ENCODE measurements at places on chromosomes 13 and 19.

DNA sequence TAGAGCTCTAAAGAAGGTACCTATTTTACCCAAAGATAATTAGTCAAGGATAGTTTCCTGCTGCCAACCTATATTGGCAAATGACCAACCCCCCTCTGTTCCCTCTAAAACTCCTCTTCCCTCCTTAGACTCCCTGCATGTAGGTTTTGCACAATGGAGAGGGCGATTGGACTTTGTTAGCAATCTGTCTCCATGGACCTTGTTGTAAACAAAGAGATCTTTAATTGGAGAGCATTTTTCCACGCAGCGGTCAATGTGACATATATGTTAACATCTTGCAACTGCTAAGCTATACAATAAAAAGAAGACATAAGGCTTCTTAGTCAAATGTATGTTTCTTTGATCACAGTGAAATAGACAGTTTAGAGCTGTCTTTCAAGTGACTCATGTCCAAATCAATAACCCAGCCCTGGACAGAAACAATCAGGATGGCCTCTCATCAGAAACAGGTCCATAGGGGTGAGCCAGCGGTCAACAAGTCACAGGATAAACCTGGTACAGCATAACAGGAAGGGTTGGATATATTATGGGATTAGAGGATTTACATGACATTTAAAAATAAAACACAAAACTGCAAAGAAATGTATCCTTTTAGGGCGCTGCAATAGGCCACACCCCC lies 69.7 kb upstream of the UBL3 start:
- DNase-seq, result no peak

GRCh38 chr13:64054321-64054720 lies 2638.7 kb upstream of the PCDH20 start:
- DNase-seq, result no peak

GRCh38 chr13:44506719-44507118 lies 69.4 kb downstream of the TSC22D1 start:
- no peak for DNase-seq

DNA sequence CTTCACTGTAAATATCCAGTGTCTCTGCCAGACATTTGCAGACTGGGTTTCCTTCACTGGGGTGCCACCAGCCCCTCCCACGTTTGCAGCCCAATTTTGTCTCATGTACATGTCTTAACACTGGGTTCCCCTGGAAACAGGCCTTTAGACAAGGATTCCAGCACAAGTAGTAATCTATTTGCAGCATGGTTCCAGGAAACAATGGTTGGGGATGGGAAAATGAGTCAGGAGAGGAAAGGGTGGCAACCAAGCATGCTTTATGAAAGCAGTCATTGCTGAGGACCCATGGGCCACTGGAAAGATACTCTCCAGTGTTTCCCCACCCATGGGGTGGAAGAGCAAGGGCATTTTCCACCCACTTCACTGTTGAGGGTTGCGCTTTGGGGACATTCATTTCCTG lies 53.6 kb upstream of the FARP1 start:
- peak; percentile 27 for DNase-seq

DNA sequence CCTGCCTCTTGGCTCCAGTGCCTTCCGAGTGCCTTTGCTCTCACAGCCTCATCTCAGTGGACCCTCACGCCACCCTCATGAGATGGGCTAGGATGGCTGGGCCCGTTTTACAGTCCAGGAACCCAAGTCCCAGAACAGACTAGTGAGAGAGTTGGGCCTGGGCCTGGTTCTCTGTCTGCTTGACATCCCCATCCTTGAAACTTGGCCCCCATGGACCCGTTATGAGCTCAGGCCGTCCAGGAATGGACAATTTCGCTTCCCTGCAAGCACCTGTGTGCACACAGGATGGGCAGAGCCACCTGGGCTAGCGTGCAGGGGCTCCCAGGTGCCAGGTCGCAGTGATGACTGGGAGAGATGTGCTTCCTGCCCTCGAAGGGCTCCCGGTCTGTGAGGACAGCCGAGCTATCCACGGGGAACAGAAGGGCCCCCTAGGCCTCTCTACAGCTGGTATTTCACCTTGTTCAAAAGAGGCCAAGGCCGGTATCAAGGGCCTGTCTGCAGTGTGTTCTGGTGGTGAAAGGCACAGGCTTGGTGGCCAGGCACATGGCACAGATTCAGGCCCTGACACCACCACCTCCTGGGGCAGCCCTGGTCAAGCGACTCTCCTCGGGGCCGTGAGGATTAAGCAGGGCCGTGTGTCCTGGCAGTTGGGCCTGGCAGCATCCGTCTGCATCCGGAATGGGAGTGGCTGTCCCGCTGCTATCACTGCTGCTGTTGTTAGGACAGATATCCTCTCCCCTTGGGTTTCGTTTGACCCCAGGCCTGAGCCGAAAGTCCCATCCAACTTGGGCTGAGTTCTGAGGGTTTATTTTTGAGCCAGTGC lies 38.9 kb downstream of the CAPN12 start:
- DNase-seq, result no peak

DNA sequence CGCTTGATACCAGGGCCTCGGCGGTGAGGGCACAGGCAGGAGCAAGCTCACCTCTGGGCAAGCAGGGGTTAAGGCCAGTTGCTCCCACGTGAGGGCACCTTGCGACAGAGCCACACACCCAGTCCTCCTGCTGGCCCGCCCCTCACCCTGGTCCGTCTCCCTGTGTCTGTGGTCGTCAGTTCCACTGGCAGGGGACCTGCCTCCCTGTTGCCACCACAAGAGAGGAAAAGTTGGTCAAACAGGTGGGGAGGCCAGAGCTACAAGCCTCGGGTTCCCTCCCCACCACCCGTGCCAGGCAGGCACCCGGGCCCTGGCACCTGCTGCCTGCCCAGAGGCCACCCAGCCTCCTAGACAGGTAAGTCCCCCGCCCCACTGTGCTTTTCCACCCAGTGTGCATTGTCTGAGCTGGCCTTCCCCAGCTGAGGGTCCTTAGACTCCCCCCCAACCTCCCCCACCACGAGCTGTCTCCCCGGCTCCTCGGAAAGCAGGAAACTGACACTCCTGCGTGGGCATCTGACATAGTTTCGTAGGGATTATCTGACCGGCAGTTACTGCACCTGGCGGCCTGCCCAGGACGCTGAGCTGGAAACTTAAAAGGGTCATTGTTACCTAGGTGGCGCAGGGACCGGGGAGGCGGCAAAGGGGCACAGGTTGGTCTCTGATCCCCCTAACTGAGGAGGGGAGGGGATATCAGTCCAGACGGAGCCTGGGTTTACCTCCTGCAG lies at the start of gene TJP3:
Gene TJP3 (plus strand): TSS at position 178 of the 725 bp plus-strand sequence. CDS start 20,049 bp downstream, outside the sequence.
- DNase-seq, result no peak

DNA sequence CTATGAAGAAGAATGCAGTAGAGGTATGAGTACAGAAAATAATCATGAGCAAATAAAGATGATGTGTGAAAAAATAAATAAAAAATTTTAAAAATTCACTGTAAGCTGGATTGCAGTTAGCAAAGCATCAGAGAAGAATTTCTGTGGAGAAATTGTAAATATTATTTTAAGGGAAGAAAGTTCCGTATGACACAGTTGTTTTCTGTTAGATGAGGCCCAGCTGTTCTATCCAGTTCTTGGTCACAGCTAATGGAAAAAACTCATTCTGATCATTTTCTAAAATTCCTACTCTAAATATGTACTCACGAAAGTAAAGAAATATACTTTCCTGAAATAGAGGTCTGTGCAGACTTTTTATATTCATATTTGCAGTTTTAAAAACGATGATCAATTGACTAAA lies 578.8 kb downstream of the DCT start:
- DNase-seq, result peak; percentile 41

GRCh38 chr19:39829702-39830275 lies 4.2 kb downstream of the DYRK1B start:
- no peak for DNase-seq

GRCh38 chr19:23283925-23284324 lies 33.7 kb upstream of the ZNF724 start:
- peak; percentile 7 for DNase-seq

DNA sequence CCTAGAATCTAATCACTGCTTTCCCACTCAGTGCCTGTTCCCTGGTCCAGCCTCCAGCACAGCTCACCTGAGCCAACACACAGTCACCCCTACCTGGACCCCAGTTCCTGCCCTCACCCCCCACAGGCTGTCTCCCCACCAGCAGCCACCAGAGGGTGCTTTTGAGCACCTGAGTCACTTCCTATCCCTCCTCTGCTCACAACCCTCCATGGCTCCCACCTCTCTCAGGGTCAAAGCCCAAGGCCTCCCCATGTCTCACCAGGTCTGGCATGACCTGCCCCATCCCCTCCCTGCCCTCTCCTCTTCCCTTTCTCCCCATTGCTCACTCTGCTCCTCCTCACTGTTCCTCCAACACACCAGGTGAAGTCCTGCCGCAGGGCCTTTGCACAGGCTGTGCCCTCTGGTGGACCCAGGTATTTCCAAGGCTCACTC lies 7.1 kb upstream of the DPP9 start:
- DNase-seq, result no peak

GRCh38 chr19:47313754-47314295 lies 4.2 kb downstream of the C5AR1 start:
- DNase-seq, result no peak

DNA sequence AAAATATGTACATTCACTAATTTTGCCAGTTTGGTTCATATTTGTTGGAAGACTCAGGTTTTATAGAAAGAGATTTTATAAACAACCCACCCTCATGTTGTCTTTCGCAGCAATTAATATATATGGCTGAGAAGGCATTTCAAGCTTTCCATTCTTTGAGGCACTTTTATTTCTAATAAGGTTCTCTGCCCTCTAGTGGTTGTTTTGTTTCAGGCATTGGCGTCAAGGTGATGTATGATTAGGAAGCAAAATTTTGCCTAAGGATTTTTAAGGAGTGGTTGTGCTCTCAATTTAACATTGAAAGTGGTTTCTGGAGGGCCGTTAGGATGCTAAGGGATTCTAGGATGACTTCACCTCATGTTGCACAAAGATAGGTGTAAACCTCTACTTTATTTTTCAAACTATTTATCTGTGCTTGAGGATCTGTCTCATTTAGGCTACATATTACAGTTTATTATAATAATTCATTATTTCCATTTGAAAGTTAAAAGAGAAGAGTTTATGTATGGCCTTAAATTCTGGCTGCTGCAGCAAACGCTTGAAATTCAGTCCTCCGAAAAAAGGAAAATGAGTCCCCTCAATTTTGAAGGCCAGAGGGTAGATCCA lies 35.9 kb downstream of the OXGR1 start:
- peak; percentile 44 for DNase-seq

DNA sequence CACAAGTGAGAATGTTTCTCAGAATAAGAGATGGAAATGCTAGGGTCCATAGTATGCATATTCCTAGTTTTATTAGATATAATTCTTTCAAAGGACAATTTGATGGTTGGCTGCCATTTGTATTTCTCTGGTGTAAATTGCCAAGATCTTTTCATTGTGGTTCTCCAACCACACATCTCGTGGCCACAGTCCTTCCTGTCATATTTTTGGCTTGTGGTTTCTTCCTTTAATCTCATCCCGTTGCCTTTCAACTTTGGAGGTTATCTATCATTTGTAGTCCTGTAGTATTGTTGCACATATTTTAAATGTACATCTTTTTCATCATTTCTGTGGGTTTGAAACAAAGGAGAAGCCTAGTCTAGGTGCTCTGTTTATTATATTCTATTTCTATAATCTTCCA lies 61.2 kb downstream of the WASF3 start:
- no peak for DNase-seq

- DNase-seq, result peak; percentile 96
These were observed 7.3 kb downstream of the OPA3 start for GRCh38 chr19:45577111-45577905.

GRCh38 chr19:48094855-48095203 lies 15.8 kb downstream of the PLA2G4C start:
- DNase-seq, result no peak

DNA sequence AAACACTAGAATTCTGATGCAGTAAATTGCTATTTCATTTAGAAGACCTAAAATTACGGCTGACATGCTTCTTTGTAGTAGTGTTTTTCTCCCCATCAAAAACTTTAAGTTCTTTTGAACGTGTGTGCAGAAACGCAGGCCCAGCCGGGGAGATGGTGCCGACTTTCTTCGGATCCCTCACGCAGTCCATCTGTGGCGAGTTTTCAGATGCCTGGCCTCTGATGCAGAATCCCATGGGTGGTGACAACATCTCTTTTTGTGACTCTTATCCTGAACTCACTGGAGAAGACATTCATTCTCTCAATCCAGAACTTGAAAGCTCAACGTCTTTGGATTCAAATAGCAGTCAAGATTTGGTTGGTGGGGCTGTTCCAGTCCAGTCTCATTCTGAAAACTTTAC lies 98.3 kb downstream of the TNFRSF19 start:
- DNase-seq, result no peak

GRCh38 chr13:110410936-110411687 lies 104.0 kb downstream of the COL4A2 start:
- DNase-seq, result no peak

DNA sequence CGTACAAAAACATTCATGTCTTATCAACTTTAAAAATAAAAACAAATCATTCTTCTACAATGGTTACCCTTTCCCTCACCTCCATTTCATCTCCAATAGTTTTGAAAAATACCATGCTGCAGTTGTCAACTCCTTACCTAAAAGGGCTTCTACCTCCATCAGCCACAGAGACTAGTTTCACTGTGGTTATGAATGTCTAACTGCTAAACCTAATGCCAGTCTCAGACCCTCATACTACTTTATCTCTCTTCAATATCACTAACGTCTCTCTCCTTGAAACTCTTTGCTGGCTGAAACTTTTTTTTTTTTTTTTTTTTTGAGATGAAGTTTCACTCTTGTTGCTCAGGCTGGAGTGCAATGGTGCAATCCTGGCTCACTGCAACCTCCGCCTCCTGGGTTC lies 27.1 kb downstream of the LNX2 start:
- DNase-seq, result no peak

- DNase-seq, result no peak
These were observed 20.1 kb downstream of the SLC27A1 start for GRCh38 chr19:17490411-17490810.

- peak; percentile 23 for DNase-seq
These were observed 6.2 kb upstream of the SPART start for GRCh38 chr13:36352350-36352749.

DNA sequence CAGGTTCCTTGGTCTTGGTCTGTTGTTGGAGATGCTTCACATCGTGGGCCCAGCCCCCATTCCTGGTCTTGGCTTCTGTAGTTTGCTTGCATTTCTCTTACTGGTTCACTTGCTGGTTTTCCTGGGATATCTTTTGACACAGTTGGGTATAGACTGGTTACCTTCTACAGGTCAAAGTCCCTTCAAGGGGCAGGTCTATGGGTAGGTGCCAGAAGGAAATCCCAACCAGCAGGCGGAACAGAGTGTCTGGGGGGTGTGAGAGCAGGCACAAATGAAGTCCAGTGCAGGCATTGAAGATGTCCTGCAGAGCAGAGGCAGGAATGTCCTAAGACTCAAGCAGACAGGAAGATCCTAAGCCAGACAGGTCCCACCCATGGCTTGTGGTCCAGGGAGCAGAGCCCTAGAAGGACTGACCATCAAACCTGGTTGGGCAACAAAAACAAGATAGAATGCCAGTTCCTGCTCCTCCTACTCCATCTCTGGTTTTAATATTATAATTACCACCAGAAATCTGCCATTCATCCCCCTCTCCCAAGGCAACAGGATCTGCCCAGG lies 17.7 kb upstream of the WASF3 start:
- no peak for DNase-seq

DNA sequence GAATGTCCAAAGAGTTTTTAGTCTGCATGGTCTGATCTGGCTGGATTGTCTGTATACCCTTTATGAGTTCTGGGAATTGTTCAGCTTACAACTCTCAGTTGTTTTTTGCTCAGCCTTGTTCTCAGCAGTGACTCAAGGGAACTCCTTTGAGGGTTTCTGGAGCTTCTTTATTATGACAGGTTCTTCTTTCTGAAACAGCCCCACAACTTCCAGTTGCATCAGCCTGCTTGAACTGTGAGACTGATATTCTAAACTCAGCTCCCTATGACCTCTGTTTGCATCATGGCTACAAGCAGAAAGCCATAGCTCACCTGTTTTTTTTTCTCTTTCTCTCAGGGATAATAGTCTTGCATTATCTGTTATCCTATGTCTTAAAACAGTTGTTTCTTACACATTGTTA lies 85.0 kb downstream of the TDRD3 start:
- no peak for DNase-seq

Data from HCEC 1CT (cell line).